ENCODE measurements at places on chromosomes 11 and 22.

- peak; percentile 77 for DNase-seq
Observed at GRCh38 chr11:129143335-129143734, 48.8 kb downstream of the ARHGAP32 start.

- DNase-seq, result no peak
Observed at GRCh38 chr22:43090130-43090789, 1.1 kb upstream of the TTLL1 start.

DNA sequence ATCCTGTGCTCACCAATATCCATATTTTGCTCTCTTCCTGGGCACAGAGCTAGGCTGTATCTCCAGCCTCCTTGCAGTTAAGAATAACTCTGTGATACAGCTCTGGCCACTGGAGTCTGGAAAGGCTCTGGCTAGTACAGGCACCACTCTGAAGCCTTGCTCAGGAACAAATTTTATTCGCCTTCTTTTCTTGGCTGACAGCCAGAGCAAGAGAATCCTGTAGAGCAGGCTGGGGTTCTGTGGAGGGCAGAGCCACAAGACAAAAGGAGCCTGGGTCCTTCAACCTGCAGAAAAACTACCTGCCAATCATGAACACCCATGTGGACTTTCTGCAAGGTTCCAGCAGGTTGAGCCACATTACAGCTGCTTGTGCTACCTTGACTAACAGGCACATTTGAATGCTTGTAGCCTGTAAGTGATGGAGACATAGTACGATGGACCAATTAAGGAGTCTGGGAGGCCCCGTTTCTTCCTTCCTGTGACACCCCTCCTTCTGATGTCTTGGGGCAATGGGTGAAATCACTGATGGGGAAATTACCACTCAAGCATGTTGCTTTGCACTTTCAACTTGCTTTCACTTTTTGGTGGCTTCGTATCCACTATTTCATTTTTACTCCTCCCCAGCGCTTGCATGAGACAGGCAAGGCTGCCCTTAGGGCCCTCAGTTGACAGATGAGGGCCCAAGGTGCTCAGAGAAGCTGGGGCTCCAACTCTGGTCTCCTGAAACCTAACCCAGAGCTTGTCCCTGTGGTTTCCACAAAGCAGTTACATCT is 267.2 kb upstream of the SYN3 start:
- DNase-seq, result no peak

DNA sequence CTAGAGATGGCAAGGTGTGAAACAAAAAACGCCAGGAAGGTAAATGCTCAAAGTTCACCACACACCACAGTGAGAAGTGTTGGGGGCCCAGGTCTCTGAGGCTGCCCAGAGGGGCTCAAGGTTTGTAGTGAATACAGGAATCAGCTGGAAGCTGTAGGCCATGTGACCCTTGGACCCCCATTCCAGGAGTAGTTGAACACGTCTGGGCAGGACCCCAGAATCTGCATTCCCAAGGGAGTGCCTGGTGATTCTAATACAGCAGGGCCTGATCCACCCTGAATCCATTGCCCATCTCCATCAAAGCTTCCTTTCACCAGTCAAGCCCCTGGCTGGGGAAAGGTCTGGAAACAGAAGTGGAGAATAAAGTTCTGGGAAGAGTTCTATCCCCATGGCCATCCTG is 70.8 kb upstream of the B3GAT1 start:
- DNase-seq, result no peak

DNA sequence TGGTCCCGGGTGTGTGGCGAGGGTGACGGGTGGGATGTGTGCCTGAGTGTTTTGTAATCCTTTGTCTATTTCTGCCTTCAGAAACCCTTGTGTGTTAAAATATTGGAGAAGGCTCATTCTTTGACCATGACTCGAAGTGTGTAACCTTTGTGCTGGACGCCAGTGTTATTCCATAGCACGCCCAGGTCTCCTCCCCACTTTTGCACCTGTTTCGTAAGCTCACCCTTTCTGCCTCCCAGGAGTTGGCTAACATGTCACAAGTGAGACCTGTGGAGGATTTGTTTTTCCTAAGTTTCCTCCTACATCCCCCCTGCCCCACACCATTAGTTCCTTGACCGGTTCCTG is 382 bp downstream of the C11orf54 start:
- no peak for DNase-seq

DNA sequence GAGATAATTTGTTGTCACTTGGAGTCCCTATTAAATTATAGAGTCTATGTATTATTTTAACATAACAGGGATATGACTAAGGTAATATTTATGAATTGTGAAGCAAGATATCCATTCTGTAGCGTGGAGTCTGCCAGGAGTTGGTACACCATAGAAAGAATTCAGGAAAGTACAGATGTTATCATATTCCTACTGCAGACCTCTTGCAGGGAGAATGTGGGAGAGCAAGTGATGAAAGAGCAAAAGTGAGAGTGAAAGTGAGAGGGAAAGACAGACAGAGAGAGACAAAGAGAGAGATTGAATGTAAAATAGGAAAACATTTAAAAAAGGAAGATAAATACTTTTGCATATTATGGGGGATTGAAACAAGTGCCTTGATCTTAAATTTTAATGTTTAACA is 468.8 kb downstream of the CNTN5 start:
- no peak for DNase-seq

- DNase-seq, result no peak
Observed at GRCh38 chr11:44818110-44818509, 91.3 kb downstream of the TSPAN18 start.

- DNase-seq, result no peak
Observed at GRCh38 chr11:120835601-120836228, 188.2 kb upstream of the TBCEL start.

Measured in Right ventricle myocardium inferior (tissue), 1 donor.